ENCODE measurements at places on chromosomes 2 and 18.

- no peak for DNase-seq
These were observed 106.8 kb downstream of the ALPK2 start for GRCh38 chr18:58522132-58522531.

GRCh38 chr2:133811409-133812125 is 243.3 kb upstream of the NCKAP5 start:
- no peak for DNase-seq

GRCh38 chr2:142778289-142778688 is 99.2 kb upstream of the KYNU start:
- no peak for DNase-seq

DNA sequence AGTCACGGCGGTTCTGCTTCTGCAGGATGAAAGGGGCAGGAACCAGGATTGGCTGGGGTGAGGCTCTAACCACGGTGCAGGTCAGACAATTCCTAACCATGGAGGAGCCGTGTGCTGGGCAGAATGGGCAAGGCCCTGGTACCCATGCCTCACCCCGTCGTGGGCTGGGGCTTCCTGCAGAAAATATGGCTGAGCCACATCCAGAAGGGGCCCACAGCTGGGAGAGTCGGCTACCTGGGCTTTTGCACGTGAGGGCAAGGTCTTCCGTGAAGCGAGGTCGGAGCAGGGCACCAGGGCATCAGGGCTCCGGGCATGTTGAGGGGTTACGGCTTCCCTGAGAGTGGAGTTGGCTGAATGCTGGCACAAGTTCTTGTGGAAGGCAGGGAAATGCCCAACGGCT is 147.8 kb downstream of the ARHGAP28 start:
- DNase-seq = no peak

GRCh38 chr2:165275932-165276331 is 36.7 kb downstream of the SCN2A start:
- no peak for DNase-seq

DNA sequence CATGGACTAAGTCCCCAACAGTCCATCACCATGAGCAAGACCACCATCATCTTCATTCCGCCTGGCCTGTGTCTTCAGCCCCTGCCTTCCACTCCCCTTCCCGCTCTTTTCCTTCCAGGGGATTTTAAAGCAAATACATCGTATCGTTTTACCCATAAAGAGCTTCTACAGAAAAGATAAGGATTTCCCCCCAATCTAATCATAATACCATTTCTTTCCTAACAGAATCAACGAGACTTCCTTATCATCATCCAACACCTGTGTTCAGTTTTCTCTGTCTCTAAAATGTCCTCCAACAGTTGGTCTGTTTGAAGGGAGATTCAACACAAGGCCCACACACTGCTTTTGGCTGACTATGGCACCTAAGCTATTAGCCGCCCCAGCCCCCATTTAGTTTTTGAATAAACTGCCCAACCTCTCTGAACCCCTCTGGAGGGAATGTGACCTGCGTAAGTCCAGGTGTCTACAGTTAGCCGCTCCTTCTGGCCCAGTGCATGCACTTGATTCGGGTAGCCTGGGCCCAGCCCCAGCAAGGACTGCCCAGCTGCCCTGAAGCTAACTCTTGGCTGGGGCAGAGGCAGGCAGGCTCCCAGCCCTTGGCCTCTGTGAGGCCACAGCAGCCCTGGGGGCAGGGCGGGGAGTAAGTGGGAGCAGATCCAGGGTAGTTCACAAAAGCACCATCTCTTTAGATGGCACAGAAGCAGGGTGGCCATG is 25.3 kb upstream of the SEMA4C start:
- no peak for DNase-seq

GRCh38 chr2:236086971-236087465 is 81.2 kb downstream of the GBX2 start:
- no peak for DNase-seq

GRCh38 chr2:14806613-14807012 is 174.1 kb downstream of the LRATD1 start:
- no peak for DNase-seq

GRCh38 chr18:72107647-72108383 is 436.3 kb downstream of the CBLN2 start:
- DNase-seq = no peak

DNA sequence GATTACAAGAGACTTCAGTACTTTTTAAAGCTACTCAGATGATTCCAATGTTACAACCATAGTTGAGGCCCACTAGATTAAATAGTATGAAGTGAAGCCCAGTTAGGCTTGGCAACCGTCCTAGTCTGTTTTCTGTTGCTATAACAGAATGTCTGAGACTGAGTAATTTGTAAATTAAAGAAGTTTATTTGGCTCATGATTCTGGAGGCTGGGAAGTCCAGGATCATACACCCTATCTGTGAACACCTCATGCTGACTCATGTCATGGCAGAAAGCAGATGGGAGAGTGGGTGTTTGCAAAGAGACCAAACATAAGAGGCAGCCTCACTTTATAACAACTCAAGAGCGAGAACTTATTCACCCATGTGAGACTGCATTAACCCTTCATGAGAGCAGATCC is 63.1 kb downstream of the CCDC150 start:
- no peak for DNase-seq

GRCh38 chr2:38690499-38691420 is 24.8 kb downstream of the GALM start:
- peak; percentile 86 for DNase-seq

DNA sequence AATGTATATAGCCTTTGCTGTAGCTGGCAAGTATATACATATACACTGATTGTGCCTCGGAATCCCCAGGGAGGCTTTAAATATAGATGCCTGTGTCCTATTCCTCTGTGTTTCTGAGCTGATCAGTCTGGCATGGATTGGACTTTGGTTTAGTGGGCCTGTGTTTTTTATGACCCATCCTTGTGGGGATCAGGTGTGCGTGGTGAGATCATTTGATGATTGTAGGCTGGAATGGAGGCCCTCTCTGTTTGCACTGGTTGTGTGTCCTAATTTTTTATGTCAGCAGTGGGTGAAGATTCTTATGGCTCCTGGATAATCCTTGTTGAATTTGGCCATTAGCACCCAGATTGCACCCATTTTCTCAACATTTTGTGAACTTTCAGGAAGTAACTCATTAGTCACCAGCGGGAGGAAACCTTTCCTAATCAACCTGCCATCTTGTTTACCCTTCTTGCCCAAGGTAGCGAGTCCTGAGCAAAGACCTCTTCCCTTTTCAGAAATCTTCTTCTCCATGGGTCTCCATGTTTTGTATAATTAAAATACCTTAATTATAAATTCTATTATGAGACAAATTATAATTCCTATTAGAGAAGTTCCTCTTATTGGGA is 75.8 kb downstream of the UGGT1 start:
- no peak for DNase-seq

- peak; percentile 61 for DNase-seq
These were observed 100.3 kb downstream of the ASAP2 start for GRCh38 chr2:9306911-9307310.

DNA sequence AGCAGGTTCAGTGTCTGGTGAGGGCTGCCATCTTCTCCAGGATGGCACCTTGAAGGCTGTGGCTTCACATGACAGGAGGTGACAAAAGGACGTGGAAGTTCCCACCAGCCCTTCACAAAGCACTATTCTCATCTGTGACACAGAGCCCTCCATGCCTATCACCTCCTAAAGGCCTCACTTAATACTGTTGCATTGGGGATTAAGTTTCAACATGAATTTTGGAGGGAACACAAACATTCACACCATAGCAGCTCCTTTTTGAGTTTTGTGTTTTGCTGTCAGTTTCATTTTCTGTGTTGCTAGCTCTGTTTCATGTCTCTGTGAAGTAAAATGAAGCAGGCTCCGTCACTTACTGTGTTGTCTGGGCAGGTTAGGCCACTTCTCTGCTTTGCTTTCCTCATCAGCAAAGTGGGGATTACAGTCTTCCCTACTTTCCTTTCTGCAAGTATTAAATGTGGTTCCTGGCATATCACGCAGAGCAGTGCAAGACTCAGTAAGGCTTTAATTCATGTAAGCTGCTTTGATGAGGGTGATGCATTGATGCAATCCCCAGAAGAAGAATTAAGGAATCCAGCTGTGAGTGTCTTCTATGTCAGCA is 31.6 kb downstream of the LIMS1 start:
- DNase-seq = no peak

DNA sequence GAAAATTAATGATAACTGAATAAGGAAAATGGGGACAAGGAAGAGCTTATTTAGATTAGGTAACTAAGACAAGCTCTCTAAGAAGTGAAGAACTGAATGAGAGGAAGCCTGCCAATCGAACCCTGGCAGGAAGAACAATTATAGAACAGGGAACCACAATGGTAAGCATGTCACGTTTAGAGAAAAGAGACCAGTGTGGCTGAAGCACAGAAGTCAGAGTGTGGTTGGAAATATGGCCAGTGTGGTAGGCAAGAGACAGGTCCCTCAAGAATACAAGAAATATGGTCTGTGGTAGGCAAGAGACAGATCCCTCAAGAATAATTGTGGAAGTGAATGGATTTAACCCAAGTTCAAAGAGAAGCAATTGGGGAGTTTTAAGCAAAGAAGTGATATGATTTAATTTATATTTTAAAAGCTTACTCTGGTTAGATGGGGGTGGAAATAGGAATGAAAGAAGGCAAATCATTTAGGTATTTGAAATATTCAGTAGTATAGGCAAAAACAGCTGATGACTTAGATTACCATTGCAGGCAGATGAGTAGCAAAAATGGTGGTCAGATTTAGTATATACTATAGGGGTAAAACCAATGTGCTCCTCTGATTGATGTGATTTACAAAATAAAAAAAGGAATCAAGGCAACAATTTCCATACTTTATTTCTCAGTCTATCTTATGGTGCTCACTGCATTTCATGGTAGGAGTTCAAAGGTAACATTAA is 38.8 kb upstream of the ERMN start:
- DNase-seq = no peak

GRCh38 chr18:76923485-76924085 is 101.2 kb downstream of the ZNF236 start:
- DNase-seq = peak; percentile 2

DNA sequence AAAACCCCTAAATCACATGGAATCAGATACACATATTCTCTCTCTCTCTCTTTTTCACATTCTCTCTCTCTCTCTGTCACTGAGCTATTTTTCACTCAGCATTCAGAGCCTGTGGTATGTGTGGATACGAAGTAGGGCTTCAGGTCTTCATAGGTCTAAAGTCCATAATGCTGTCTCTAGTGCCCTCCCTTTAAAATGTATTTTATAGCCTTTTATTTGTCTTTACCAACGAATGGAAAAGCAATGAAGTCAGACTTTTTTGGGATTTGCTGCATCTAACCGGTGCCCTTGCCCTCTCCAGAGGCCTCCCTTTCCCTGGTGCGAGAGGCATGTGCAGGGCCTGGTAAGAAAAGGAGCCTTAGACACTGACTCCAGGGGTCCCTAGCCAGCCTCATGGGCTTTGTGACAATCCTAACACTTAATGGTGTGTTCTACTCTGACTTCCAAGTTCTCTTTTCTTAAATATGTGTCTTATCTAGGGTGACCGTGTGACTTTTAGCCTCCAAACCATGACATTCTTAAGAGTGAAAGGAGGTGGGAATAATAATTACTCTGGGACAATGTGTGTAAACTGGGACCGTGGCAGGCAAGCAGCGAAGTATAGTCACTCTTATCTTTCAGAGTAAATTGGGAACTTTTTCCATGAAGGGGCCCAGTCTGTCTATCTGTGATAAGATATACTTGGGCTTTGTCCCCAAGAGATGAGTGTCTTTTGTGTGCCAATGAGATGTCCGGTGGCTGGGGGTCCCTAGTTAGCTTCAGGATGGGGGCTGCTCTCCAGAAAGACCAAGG is 101.1 kb downstream of the B3GNT2 start:
- no peak for DNase-seq

DNA sequence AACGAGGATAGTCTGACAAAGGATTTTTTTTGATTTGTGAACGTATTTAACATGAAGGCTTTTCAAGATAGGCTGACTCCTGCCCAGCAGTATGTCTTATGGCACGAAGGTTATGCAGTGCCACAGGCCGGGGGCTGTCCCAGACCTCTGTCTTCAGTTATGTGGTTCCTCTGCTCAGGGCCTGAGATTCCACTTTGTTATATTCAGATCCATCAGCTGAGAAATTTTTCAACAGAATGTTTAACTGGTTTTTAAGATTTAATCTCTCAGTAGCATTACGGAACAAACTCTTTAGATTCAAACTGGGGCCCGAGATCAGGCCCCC is 20.0 kb downstream of the C2orf74 start:
- DNase-seq = no peak

- DNase-seq = no peak
These were observed 198.8 kb downstream of the PDE1A start for GRCh38 chr2:182228073-182228473.

GRCh38 chr2:25085761-25086560 is 44.1 kb downstream of the EFR3B start:
- DNase-seq = no peak

DNA sequence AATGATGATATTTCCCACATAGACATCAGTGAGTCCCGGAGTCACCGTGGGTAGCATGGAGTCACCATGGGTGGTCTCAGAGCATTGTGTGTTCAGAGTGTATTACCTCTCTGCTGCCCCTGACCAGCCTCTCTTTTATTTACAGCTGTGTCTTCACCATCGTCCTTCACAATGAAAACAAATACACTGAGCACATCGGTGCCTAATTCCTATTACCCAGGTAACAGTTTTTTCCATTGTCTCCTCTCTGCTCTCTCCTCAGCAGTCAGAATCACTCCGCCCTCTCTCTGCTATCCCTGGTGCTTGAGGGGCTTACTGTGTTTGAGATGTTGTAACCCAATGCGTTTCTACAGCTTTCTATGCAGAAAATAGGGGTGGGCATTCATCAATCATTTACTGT is 361.5 kb upstream of the RAB12 start:
- no peak for DNase-seq

- DNase-seq = no peak
These were observed 9.5 kb upstream of the SATB2 start for GRCh38 chr2:199467066-199467822.

- DNase-seq = no peak
These were observed 60.0 kb downstream of the NCOA1 start for GRCh38 chr2:24551016-24551415.

DNA sequence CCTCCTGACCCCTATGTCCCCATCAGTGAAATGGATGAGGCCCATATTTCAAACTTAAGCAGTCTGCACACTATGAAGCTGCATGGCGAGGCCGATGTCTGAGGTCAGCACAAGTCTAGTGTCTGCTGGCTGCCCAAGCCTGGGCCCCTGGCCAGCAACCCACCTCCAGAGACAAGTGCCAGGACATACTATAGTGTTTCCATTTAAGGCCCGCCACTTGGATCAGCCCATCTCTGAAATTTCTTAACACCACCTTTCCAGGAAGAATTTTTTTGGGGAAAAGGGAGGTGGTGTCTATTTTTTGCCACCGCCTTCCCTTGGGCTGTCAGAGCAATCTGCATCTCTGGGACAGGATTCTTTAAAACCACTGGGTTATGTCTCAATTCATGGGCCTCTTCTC is 1.8 kb downstream of the ACVR1 start:
- DNase-seq = no peak

- no peak for DNase-seq
These were observed 26.0 kb downstream of the CDH2 start for GRCh38 chr18:28150925-28151324.

DNA sequence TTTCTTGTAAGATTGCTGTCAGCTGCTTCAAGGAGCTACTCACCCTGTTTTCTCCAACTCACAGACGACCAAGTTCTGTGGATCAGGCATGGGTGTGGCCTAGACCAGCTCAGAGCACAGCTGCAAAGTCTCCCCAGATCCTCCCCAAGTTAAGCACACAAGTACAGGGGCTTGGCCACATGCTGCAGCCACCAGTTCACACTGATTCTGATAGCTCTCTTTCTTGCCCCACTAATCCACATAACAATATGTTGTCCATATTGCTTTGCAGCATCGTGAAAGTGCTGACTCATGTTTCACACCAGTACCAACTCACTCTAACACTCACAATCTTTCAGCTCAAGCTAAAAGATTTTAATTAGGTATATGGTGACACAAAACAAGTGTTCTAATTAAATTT is 437.0 kb downstream of the PARD3B start:
- peak; percentile 1 for DNase-seq
